ENCODE measurements at places on chromosomes 2 and 18. TPM values are rescaled to one million over a fixed set of nuclear protein-coding genes. Genes with fewer than 3 reads are reported as not detected.

Gene LIPT1
- total RNA-seq = 6.0 TPM

Gene DYTN
- total RNA-seq = not detected

Gene DCC
- not detected for total RNA-seq

Gene DQX1
- 0.07 TPM for total RNA-seq

Gene CHRNA1
- total RNA-seq = 0.10 TPM

Gene MC4R
- total RNA-seq = not detected

Data from smooth muscle cell of the pulmonary artery (primary cell).